Stimulated activated CD4-positive, alpha-beta T cell treated with anti-CD3 and anti-CD28 coated beads, Interleukin-15, amount 100 ng/mL, for 48 hours (primary cell): ENCODE measurements at places on chromosomes 12 and 14.
A peak's percentile ranks its signal among the peaks of the same experiment; 100 is the strongest.

DNA sequence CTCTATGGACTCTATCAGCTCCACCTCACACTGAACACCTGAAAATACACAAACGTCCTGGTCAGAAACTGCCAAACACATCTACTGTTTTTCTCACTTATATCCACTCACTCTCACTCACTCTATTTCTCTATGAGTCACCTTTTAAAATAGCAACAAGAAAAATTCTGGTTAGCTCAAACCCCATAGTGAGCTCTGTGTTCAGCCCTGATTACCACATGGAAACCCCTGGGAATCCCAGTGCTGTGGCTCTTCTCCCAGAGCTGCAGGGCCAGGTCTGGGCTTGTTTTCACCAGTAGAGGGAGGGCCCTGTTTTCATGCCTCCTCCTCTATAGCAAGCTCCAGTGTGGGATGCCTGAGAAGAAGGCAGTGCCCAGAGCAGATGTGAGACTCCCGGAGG is 1126.1 kb downstream of the TMEM121 start:
- DNase-seq, result no peak

- no peak for DNase-seq
Measured at GRCh38 chr12:14364583-14365271, 755 bp upstream of the ATF7IP start.

GRCh38 chr12:124150168-124150567 is 144.7 kb upstream of the RFLNA start:
- DNase-seq, result no peak

DNA sequence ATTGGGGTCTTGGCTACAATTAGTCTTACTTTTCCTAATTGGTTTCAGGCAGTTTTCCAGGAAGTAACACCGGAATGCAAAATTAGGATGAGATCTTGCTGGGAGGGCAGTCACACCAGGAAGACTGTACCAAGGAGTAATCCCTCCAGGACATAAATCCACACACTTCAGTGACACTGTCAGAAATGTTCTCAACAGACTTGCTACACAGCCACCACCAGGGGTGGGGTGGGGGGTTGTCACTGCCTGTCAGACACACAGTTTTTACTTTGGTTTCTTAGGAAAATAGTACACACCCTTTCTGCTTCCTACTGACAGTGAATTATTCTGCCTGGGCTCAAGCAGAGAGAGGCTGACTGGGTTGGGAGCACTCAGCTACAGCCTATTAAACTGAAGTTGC is 102.9 kb upstream of the CCDC196 start:
- DNase-seq, result no peak

DNA sequence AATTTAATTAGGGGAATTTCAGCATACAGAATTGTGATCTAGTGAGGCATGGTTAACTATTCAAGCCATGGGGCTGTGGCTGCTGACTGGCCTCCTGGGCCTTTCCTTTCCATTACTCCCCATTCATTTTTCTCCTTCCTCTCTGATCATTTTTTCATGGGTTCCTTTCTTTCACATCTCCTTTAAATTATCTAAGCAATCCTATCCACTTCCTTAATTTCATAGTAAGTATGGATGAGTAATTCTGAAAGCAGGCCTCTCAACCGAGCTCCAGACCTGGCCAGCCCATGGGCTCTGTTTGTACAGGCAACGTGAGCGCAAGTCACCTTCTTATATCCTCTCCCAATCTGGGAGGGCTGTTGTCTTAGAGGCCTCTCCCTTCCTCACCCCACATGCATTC is 13.4 kb downstream of the CKAP4 start:
- DNase-seq, result no peak

GRCh38 chr14:65333943-65334687 is 78.4 kb upstream of the FUT8 start:
- no peak for DNase-seq

DNA sequence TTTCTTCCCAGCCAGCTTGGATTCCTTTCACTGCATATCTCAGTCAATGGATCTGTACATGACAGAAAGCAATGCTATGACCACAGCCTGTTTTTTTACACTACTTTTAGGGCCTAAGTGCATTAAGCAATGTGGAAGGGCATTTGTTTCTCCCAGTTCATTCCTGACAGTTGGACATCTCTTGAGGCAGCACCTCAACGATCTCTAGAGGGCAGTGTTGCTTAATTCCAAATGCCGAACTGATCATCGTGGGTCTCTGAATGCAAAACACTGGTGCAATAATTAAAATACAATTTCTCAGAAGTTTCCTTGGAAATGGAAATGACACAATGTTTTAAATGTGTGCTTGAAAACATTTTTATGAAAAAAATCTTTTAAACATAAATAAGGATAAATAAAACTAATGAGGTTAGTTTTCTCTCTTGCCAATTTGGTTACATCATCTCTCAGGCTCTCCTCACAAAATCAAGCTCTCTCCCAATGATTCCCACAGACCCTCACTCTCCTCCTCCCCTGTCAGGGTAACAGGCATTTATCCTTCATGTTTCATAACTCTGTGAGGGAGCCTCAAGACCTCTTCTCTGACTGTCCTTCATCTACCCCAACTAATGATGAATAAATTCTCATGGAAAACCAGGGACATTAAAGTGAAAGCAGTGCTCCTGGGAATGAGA is 192.4 kb upstream of the SLC16A7 start:
- no peak for DNase-seq

- no peak for DNase-seq
Measured at GRCh38 chr12:6620137-6620884, 13.1 kb upstream of the CHD4 start.

DNA sequence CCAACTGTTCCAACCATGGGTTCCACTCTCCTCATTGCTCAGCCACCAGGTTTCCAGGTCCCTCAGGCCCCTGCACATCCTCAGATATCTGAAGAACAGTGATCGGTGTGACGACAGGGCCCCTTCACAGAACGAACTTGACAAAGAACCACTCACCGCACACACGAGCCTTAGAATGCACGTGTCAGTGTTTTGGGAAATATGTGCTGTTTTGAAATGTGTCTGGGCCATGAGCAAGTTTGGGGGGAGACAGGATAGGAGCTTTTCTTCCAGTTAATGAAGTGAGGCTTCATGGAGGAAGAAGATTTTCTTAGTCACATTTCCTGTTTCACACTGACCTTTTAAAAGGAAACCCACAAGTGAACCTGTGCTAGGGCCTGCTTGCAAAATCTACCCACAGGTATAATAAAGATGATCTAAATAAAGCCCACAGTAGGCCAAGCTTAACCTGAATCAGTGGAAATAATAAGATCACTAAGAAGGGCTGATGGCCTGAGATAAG is 58.6 kb downstream of the ZFP36L1 start:
- DNase-seq, result peak; percentile 38

DNA sequence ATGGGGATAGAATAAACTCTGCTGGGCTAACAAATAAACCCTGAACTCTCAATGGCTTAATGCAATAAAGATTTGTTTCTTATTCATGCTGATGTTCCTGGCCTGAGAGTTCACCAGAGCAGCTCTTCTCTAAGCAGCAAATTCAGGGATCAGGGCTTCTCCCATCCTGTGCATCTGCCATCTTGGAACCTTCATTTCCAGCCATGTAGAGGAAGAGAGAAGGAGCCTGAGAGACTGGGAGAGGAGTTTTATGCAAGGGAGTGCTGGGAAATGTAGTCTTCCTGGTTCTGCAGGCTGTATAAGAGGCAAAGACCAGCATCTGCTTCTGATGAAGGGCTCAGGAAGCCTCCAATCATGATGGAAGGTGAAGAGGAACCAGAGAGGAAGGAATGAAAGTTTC is 20.6 kb upstream of the APOLD1 start:
- no peak for DNase-seq

DNA sequence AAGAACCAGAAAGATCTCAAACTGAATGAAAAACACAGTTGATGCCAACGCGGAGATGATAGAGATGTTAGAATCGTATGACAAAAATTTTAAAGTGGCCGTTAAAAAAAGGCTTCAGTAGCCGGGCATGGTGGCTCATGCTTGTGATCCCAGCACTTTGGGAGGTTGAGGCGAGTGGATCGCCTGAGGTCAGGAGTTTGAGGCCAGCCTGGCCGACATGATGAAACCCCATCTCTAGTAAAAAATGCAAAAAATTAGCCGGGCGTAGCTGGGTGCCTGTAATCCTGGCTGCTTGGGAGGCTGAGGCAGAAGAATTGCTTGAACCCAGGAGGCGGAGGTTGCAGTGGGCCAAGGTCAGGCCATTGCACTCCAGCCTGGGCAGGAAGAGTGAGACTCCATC is 5.4 kb upstream of the ACVRL1 start:
- no peak for DNase-seq

- no peak for DNase-seq
Measured at GRCh38 chr14:72839753-72840607, 53.9 kb downstream of the DPF3 start.

DNA sequence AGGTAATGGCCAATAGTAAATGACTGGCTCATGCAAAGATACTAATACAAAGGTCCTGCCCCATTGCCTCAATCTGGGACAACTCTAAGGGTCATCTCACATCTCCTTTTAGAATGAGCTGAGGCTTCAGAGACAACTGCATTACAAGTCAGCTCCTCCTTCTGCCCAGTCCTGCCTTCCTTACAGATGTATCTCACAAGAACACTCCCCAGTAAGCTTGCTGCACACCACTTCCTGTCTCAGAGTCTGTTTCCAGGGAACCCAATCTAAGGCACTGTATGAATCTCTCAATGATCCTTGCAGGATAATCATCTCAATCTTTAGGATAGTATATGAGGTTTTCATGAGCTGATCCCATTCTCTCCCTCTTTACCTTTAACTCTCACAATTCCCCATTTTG is 57.8 kb upstream of the ZDHHC17 start:
- DNase-seq, result no peak

- DNase-seq, result no peak
Measured at GRCh38 chr12:38648813-38649212, 256.6 kb downstream of the CPNE8 start.

GRCh38 chr14:80776657-80777056 is 164.9 kb downstream of the CEP128 start:
- DNase-seq, result no peak

DNA sequence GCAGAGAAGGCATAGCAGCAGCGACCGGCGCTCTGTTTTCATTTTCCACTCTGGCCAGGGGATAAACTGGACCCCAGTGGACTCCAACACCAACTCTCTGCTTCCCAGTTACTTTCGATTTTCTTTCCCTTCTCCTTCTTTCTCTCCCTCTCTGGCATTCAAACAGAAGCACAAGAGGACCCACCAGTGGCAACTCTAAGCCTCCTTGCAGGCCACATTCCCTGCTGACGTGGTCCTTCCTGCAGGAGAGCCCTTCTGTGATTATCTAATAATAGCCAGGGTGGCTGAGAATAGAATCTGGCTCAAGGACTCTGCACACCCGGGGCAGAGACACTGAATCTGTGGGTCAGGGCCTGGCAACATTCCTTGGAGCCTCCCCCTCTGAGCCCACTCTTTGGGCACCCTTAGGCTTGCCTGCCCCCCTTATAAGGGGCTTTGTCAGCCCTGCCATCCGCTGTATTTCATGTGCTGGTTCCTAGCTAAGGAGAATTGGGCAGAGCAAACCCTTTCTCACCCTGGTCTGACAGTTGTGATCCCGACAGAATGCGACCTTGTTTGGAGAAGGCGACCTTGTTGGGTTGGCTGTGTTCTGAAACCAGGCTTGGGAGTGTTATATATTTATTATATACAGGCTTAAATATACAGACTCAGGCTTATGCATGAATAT is 8.2 kb upstream of the HOXC6 start:
- no peak for DNase-seq

GRCh38 chr12:70082997-70083676 is 160.1 kb upstream of the CNOT2 start:
- DNase-seq, result no peak

DNA sequence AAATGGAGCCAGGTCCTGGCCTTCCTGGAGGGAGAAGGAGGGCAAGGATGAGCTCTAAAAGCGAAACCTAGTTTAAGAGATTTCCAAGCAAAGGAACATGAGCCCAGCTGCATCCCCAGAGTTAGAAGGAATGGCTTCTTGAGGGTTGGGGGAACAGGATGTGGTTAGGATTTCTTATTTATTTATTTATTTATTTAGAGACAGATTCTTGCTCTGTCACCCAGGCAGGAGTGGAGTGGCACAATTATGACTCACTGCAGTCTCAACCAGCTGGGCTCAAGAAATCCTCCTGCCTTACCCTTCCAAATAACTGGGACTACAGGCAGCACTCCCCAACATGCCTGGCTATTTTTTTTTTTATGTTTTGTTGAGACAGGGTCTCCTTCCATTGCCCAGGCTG is 25.3 kb upstream of the TMEM106C start:
- DNase-seq, result no peak

GRCh38 chr14:88502740-88503139 is 52.1 kb downstream of the PTPN21 start:
- DNase-seq, result no peak

DNA sequence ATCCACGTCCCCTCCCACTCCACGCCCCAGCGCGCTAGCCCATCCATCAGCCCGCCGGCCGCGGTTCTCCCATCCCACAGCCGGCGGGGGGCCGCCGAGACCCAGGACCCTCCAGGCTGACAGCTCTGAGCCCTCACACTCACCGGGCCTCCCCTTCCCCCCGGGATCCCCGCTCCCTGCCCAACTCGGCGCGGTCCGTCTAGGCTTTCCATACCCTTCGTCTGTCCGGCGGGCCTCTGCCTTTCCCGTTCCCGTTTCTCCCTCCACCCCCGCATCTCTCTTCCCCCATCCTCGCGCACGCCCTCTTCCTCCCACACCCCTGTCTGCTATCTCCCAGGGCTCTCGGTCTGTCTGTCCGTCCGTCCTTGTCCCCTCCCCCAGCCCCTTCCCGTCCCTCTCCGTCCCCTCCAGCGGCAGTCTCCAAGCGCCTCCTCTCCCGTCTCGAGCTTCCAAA is 726 bp downstream of the ZFHX2 start:
- DNase-seq, result no peak

GRCh38 chr12:9032202-9032964 is 43.0 kb downstream of the KLRG1 start:
- DNase-seq, result no peak

DNA sequence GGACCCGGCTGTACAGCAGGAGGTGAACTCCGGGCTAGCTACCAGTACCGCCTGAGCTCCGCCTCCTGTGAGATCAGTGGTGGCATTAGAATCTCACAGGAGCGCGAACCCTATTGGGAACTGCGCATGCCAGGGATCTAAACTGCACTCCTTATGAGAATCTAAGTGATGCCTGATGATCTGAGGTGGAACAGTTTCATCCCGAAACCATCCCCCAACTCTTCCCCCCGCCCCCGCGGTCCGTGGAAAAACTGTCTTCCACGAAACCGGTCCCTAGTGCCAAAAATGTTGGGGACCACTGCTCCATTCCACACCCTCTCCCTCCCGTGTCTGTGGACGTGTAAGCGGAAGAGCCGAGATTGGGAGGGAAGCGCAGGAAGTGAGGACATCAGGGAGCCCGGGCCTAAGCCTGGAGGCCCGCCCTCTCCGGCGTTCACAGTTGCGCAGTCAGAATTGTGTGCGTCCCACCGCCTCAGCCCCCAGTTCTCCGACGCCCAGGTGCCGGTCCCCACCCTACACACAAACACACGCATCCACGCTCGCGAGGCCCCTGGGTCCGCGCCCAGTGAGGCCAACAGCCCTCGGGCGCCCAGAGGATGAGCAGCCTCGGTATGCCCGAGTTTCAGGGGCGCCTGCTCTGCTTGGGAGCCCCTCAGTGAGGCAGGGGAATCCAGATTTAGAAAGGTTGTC is 1.8 kb upstream of the RNASE4 start:
- peak; percentile 74 for DNase-seq
